ENCODE measurements at places on chromosomes 7 and 10.

DNA sequence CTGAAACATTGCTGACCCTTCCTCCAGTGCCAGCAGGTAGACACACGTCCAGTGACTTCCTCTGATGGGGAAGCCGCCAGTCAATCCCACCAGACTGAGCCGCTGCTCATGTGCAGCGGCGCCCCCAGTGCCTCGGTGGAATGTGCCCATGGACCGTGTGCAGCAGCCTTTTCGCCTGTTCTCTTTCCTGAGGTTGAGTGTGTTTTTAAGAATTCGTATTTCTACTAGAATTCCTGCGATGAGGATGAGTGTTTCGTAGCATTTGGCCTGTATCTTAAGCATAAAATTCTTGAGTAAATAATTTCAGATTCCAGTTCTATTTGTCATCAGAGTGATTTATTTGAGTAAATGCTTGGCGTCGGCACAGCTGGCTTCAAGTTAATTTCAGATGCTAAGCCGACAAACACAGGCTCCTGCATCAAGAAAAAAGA is 35.4 kb downstream of the BNIP3 start:
- no peak for DNase-seq

DNA sequence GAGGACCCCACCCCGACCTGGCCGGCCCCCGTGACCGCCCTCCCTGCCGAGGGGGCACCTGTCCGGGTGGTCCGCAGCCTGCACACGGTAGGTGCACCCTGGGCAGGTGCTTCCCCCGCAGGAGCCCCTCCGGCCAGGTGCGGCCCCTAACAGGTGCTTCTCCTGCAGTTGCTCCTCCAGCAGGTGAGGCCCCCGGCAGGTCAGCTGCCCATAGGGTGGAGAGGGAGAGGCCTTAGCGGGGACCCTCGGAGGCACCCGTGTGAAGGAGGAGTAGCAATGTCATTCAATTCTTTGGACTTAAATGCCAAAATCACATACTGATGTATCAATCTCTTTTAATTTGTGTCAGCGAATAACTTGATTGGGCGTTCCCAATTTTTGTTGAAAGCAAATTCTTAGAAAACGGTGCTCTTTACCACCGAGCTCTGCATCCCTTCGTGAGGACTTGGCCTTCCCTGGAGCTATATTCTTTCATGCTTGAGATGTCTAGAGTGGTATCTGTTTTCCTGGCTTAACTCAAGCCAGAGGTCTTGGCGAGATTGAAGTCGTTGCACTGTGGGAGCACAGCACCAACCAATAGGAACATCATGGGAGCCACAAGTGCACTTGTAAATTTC is 738 bp upstream of the NCAPG2 start:
- DNase-seq, result no peak

DNA sequence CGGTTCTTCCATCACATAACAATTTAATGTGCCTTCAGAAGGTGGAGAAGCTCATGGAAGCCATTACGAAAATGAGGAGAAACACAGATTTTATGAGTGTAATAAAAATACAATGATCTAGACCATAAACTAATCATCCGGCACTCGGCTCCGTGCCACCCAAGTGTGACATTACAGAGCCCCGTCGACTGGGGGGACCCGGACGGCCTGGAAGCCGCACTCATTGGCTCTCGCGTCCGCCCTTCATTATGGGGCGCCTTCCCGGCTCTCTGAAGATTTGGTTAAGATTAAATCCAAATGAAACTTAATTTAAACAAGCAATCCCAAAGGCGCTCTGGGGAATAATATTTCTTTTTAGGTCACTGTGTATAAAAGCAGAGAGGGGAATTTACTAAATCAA is 242.6 kb downstream of the DNAJB6 start:
- DNase-seq, result no peak

DNA sequence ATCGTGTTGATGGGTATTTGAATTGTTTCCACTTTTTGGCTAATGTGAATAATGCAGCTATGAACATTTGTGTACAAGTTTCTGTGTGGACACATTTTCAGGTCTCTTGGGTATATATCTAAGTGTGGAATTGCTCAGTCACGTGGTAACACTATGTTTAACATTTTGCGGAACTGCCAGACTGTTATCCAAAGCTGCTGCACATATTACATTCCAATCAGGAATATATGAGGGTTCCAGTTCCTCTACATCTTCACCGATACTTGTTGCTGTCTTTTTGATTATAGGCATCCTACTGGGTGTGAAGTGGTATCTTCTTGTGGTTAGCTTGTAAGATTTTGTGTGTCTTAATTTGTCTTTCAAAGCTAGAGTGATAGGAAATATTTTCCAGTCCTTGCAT is 6.8 kb downstream of the PTPN12 start:
- DNase-seq, result no peak

GRCh38 chr10:70851597-70852475 is 36.1 kb downstream of the SGPL1 start:
- DNase-seq, result no peak

DNA sequence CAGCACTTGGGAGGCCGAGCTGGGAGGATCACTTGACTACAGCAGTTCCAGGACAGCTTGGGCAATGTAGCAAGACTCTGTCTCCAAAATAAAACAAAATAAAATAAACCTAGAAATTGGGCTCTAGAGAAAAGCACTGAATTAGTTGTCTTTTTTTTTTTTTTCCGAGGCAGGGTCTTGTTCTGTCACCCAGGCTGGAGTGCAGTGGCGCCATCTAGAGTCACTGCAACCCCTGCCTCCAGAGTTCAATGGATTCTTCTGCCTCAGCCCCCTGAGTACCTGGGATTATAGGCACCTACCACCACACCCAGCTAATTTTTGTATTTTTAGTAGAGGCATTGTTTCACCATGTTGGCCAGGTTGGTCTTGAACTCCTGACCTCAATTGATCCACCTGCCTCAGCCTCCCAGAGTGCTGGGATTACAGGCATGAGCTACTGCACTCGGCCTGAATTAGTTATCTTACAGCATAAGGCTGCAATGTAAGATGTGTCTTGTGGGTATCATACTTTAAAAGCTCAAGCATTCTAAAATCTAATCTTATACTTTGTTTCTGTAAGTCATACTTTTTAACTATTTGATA is 12.8 kb downstream of the MEIG1 start:
- peak; percentile 45 for DNase-seq

- DNase-seq, result no peak
These were observed 61.3 kb upstream of the DNAAF5 start for GRCh38 chr7:664997-665735.

DNA sequence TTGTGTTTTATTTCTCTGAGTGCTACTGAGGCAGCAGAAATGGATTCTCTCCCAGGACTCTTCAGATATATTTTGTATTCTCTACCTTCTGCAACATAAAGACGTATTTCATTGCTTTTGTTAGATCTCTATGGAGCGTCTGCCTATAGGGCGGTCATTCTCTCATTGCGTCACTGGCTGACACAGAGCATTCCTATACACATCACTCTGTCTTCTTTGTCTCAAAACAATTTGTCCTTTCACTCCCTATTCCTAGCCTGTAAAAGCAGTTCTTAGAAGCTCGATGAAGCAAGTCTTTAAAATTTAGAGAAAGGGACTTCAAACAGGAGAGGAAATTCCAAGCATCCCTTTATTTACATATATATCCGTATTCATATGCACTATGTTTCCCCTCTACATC is 120.6 kb downstream of the CPED1 start:
- no peak for DNase-seq

GRCh38 chr10:78205457-78206016 is 171.9 kb downstream of the RPS24 start:
- DNase-seq, result no peak

- no peak for DNase-seq
These were observed 8.7 kb upstream of the SEM1 start for GRCh38 chr7:96718107-96719003.

DNA sequence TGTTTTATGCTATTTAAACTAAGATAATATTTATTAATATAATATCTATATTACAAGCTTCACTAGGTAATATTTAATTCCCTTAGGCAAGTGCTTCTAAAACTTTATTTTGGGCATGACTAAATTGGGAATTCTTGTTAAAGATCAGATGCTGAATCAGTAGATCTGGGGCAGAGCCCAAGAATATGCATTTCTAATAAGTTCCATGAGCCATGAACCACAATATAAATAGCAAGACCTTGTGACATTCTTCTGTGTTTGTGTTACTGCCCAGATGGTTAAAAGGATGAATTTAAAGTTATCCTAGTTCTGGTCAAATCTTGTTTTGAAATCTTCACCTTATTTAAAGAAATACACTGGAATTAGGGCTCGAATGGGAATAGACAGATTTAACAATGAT is 258.4 kb upstream of the CACNA2D1 start:
- no peak for DNase-seq

DNA sequence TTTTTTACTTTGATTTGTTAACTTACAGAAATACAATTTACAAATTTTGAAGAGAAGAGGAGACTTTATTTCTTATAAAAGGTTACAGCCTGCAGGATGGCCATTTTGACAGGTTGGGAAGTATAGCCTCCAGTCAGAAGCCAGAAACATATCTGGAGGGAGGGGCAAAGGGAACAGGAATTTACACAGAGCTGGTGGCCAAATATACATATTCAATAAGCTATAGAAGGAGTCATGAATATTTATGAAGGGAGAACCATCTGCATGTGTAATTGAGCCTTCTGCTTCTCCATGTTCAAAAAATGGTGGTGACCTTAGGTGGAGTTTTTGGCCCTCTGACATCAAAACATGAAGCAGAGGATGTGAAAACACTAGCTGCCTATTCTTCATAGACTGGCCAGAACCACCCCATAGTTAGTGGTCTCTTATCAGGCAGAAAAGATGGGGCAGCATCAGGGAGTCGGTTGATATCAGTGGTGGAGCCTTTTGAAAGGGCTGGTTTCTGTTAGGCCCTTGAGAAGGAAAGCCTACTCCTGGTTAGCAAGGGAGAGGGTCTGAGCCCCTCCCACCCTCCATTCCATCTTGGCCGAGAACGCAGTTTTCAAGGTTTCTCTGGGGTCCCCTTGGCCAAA is 57.2 kb downstream of the ENTPD1 start:
- no peak for DNase-seq

- DNase-seq, result no peak
These were observed 195.8 kb upstream of the HABP2 start for GRCh38 chr10:113356794-113357680.

DNA sequence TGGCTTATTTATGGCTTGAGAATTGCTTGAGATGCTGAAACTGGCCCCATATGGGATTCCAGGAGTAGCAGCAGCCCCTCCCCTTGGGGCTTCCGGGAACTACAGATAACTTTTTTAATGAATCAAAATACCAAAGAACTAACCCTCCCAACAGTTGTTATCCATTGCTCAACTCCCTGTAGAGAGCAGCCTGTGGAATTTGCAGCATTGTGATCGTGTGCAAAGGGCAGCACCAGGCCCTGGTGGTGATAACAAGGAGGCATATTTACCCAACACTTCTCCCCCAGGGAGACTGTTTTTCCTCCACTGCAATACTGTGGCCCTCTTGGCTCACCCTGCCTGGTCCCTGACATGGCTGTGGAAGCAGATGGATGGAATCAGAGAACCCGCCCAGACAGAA is 196.2 kb downstream of the PLXNA4 start:
- no peak for DNase-seq

DNA sequence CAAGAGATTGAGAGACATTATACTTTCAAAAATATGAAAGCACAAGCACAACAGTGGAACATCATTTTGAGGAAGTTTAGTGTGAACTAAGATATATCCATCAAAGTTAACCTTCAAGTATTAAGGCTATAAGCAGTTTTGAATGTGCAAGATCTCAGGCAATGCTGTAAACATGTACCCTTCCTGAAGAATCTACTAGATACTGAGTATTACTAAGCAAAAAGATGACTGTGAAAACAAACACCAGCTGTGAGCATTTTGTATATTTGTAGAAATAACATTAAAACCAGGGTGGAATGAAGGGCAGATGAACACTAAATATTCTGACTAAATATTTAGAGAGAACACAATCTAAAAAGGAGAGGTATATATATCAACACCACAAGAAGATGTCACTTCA is 41.3 kb upstream of the ADRA2A start:
- no peak for DNase-seq

DNA sequence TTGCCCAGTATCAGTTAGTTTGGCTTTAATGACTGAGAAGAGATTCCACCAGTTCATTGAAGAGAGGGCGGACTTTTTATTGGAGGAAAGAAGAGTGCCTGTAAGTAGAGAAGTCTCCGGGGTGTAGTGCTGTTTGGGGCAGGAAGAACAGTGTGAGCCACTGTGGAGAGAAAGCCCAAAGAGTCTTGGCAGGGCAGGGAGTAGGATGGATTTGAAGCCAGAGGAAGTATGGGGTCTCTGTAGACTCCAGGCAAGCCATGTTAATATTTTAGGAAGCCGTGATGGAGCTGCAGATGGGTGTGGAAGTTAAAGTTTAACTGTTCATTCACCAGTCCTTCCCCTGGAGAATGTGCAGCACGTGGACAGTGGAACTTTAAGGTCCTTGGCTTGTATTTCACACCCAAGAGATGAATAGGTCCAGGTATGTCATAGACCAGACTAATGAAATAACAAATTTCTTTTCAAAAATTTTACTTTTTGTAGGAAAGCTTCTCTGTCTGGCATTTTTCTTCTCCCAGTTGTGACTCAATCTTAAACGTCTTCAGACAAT is 54.1 kb downstream of the TCF7L2 start:
- no peak for DNase-seq

GRCh38 chr10:22174442-22174841 is 43.4 kb downstream of the EBLN1 start:
- no peak for DNase-seq

GRCh38 chr7:41599760-41600159 is 103.1 kb downstream of the INHBA start:
- DNase-seq, result no peak

GRCh38 chr10:131025333-131025732 is 286.2 kb downstream of the TCERG1L start:
- no peak for DNase-seq

- no peak for DNase-seq
These were observed 61.7 kb downstream of the DAGLB start for GRCh38 chr7:6385909-6386560.

- no peak for DNase-seq
These were observed 442.1 kb upstream of the C7orf33 start for GRCh38 chr7:148148456-148148855.

DNA sequence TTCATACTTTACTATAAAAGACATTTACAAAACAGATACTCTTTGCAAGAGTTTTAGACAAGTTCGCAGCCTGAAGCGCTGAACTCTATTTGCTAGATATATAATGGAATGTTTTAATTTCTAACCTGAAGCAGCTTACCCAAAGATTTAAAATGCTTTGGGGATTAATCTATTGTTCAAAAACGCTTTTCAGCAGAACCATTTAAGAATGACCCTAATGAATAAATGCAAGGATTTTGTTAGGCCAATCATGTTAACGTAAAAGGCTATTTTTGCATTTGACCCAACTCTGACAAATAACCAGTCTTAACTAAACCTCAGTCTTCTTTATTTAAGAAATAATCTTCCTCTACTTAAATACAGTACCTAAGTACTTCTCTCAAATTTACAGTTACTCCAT is 406.7 kb upstream of the POT1 start:
- no peak for DNase-seq

- no peak for DNase-seq
These were observed 6.3 kb downstream of the CFAP69 start for GRCh38 chr7:90251304-90251635.
